ENCODE measurements at places on chromosomes 2 and 18. TPM values are rescaled to one million over a fixed set of nuclear protein-coding genes. Genes with fewer than 3 reads are reported as not detected.
A peak's percentile ranks its signal among the peaks of the same experiment; 100 is the strongest.

IL36A gene
- not detected for total RNA-seq

SGPP2 gene
- 2.6 TPM for total RNA-seq

SP140 gene
- total RNA-seq: 0.49 TPM

NAT8 gene
- total RNA-seq: not detected

DNA sequence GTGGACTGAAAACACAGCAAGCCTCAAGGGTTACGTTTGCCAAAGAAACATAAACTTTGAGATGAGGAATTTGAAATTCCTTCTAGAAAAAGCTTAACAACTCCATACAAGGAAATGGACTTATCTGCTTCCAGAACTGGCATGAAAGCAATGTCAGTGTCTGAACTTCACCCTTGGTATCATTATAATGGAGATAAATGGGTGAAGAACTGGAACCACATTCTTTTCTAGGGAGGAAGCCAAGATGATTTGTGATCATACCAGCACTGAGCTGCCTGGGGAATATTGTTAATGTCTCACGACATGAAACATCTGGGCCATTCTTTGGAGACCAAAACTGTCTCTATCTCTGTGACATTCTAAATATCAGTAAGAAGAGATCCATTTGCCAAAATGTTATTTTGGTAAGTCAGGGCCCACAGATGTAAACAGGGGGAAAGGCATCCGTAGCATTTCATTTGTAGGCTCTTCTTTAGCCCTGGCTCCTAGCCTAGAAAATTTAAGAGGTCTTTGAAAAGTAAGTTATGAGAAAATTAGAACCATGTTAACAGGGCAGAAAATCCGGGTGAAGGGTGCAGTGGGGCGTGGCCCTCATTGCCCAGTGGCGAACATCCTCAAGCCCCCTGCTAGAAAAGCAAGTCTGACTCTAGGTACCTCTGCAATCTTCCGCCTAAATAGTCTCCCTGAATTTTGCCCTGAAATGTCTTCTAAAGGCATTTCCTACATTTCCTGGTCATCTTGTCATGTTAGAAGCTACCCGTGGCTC is 295.3 kb upstream of the EPAS1 start:
- H3K4me3 ChIP-seq: no peak overlapping the region
- DNase-seq: no peak
- peaks cover 2% of the 10 kb centered on the region for H3K4me1 ChIP-seq

DNA sequence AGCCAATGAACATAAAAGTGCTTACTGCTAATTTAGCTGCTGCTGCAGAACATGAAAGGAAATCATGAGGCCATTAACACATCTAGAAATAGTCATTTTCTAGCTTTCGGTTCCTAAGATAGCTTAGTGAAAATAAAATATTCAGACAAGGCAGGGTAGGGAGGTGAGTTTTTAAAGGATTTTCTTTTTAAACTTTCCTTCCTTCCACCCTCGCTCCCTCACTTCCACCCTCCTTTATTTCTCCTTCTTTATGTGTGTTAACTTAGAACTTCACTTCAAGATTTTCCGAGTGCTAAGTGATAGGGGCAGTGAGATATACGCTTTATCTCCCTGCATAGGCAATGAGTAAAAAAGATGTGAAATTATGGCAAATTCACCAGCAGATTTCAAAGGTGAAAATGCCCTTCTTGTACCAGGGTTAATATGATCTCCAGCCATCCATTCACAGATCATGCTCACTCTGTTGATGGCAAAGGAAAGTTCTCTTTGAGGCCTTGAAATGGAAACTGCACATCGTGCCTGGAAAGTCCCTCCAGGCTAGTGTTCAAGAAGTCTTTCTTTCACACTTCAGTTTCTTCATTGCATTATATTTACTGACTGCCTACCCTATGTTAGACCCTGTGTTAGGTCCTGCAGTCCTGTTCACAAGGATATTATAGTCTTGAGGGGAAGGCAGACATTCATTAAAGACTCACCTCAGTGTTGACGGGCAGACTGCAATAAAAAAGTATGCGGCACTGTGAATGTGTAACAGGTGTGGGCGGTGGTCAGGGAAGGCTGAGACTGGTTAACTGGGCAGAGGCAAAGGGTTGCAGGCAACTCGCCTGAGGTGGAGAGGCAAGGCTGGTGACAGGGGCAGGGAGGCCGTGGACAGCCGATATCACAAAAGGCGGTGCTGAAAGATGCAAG is 200.8 kb downstream of the PLCL1 start:
- no peak for DNase-seq
- no peak overlapping the region for H3K4me3 ChIP-seq
- no peaks in the 10 kb centered on the region for H3K4me1 ChIP-seq
- H3K36me3 ChIP-seq: no peaks in the 10 kb centered on the region
- no peaks in the 10 kb centered on the region for H3K27me3 ChIP-seq

- no peaks in the 10 kb centered on the region for H3K36me3 ChIP-seq
- no peak overlapping the region for H3K27ac ChIP-seq
- no peaks in the 10 kb centered on the region for H3K27me3 ChIP-seq
- DNase-seq: no peak
Measured at GRCh38 chr2:230893338-230893737, 28.6 kb downstream of the ITM2C start.

- no peak overlapping the region for H3K4me3 ChIP-seq
- H3K27me3 ChIP-seq: no peaks in the 10 kb centered on the region
- H3K36me3 ChIP-seq: no peaks in the 10 kb centered on the region
- DNase-seq: no peak
- H3K27ac ChIP-seq: no peak overlapping the region
Measured at GRCh38 chr18:13916559-13916958, 1.2 kb upstream of the MC2R start.

DNA sequence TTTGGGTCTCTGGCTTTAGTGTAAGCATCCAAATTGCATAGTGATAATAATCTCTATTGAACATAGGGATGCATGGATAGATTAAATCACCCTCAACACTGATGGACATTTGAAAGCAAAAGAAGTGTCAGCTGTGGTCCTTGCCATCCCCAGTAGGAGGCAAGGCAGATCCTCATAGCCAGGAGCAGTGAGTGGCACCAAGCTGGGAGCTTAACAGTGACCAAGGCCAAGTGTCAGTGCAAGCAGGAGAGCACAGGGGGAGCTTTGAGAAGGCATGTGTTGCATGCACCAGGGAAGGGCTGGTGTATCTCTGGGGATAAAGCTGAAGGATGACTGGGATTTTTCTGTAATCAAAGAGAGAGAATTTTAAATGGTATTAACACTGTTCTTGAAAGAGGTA is 14.7 kb downstream of the SLC14A1 start:
- H3K4me1 ChIP-seq: no peaks in the 10 kb centered on the region
- no peak for DNase-seq
- no peaks in the 10 kb centered on the region for H3K27me3 ChIP-seq
- no peak overlapping the region for H3K4me3 ChIP-seq

- H3K4me1 ChIP-seq: no peaks in the 10 kb centered on the region
- H3K27ac ChIP-seq: no peak overlapping the region
- no peak overlapping the region for H3K4me3 ChIP-seq
- H3K36me3 ChIP-seq: no peaks in the 10 kb centered on the region
- no peak for DNase-seq
Measured at GRCh38 chr18:46893360-46893759, 23.9 kb downstream of the PIAS2 start.

GRCh38 chr18:22557168-22557941 is 139.6 kb upstream of the CTAGE1 start:
- H3K4me3 ChIP-seq: no peak overlapping the region
- peaks cover 6% of the 10 kb centered on the region for H3K4me1 ChIP-seq
- no peak for DNase-seq
- H3K27ac ChIP-seq: peak overlapping the region; percentile 17

DNA sequence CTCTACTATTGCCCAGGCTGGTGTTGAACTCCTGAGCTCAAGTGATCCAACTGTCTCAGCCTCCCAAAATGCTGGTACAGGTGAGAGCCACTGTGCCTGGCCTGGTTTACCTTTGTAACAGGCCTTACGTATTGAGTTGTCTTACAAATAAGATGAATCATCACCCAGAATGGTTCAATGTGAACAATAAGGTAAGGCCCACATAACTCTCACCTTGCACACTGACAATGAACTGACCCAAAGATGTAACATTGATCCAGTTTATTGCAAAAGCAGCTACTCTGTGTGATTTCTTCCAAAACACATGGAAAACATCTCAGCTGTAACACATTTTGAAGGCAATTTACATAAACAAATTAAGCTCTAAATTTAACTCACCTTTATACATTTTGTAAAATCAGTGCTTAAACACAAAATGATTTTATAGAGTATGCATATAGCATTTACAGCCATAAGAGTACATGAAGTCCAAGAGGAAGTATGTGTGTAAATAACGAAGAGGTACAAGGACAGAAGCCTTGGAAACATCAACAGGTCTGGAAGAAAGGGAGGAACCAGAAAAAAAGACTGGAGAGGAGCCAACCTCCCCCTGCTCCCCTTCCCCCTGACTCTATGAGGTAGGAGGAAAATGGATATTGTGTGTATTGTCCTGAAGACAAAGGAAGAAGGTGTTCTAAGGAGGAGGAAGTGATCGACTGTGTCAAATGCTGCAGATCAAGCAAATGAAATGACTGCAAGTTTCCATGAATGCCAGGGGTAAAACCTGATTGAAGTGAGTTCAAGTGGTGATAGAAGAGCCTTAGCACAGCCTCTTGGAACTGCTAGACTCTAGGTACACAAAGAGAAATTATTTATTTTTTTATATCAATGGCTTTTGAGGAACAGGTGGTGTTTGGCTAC is 5.6 kb upstream of the WDFY1 start:
- H3K4me3 ChIP-seq: no peak overlapping the region
- no peaks in the 10 kb centered on the region for H3K36me3 ChIP-seq
- no peak overlapping the region for H3K27ac ChIP-seq

GRCh38 chr2:52703004-52703403 is 1064.6 kb upstream of the CHAC2 start:
- no peaks in the 10 kb centered on the region for H3K4me1 ChIP-seq
- no peaks in the 10 kb centered on the region for H3K27me3 ChIP-seq
- H3K4me3 ChIP-seq: no peak overlapping the region
- H3K27ac ChIP-seq: no peak overlapping the region

GRCh38 chr18:55300936-55301531 is 287.0 kb downstream of the TCF4 start:
- DNase-seq: no peak
- H3K4me1 ChIP-seq: no peaks in the 10 kb centered on the region
- H3K27ac ChIP-seq: no peak overlapping the region

GRCh38 chr2:210440206-210440605 is 36.4 kb downstream of the LANCL1 start:
- no peak for DNase-seq
- H3K4me1 ChIP-seq: peaks cover 7% of the 10 kb centered on the region
- no peak overlapping the region for H3K27ac ChIP-seq
- peaks cover 16% of the 10 kb centered on the region for H3K36me3 ChIP-seq
- no peaks in the 10 kb centered on the region for H3K27me3 ChIP-seq
- H3K4me3 ChIP-seq: no peak overlapping the region

DNA sequence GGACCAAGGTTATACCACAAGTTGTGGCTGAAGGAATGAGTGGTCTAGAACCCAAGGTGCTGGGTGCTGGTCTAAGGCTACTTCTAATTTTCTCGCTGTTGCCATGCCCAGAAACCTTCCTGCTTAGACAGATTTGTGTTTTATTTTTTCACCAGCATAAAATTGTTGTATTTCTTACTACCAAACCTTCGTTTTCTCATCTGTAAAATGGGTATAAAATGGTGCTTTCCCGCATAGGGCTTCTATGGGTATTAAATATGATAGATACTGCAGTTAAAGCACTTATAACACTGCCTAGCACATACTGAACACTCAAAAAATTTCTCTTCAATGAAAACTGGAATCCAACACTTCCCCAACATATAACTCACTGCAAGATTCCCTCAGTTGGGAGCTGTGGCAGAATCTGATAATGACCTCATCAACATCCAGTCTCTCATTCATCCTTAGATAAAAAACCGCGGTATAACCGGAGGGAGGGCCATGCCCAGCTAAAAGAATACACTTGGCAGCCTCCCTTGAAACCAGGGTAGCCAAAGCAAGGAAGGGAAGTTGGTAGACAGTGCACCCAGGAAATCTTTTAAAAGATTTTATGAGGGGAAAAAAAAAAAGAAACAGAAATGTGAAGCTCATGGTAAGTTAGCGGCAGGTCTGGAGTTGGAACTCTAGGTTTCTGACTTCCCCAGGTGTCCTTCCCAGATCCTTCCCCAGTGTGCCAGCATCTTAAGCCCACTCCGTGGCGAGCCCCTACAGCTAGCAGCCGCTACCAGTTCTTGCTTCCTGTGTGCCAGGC is 1.2 kb downstream of the NEMP2 start:
- peak overlapping the region; percentile 86 for H3K4me3 ChIP-seq
- no peaks in the 10 kb centered on the region for H3K36me3 ChIP-seq

- DNase-seq: no peak
- H3K27ac ChIP-seq: no peak overlapping the region
- no peaks in the 10 kb centered on the region for H3K36me3 ChIP-seq
- H3K4me1 ChIP-seq: peaks cover 14% of the 10 kb centered on the region
Measured at GRCh38 chr2:8627019-8627691, 54.7 kb upstream of the ID2 start.

DNA sequence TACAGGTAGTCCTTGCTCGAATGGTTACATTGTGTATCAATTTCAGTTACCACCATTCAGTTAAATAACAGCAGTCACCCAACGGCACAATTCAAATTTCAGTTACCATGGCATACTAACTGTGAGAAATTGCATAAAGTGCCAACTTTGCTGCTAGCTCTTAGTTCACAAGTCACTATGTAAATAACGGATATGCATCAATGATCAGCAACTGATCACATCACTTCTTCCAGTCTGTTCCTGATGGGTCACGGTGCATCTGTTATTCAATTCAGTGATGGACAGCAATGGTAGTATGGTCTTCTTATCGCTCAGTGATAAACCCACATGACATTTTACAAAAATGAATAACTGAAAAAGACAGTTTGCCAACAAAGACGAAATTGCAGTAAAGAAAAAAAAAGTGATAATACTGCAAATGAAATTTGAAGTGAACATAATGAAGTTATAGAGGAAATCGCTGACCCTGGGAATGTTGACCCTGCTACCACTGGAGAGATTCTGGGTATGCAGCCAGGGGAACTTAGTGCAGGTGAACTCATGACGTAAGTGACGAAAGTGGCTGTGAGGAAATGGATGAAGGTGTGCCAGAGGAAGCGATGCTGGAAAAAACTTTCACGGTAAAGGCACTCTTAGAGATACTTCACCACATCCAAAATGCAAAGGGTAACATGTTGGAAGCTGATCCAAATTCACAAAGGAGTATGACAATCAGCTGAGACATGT is 25.9 kb upstream of the RAPGEF4 start:
- H3K27me3 ChIP-seq: no peaks in the 10 kb centered on the region
- DNase-seq: no peak
- no peak overlapping the region for H3K4me3 ChIP-seq
- H3K4me1 ChIP-seq: no peaks in the 10 kb centered on the region
- H3K27ac ChIP-seq: no peak overlapping the region

DNA sequence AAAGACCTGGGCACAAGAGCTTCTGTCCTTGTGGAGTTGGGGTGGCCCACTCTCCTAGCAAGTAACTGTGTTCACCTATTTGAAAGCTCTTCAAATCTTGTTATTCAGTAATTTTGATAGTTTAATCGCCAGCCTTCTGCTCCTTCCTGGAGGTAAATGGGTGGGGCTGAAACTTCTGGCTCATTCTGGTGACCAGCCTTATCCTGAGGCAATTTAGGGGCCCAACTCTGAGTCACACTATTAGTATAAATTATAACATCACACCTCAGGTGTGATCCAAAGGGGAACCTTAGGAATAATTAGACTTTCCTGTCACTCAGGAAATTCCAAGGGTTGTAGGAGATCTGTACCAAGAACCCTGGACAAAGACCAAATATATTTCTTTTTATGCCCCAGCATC is 255.8 kb upstream of the RGPD4 start:
- H3K36me3 ChIP-seq: no peaks in the 10 kb centered on the region
- no peaks in the 10 kb centered on the region for H3K4me1 ChIP-seq
- no peak overlapping the region for H3K4me3 ChIP-seq
- H3K27ac ChIP-seq: no peak overlapping the region
- DNase-seq: no peak
- no peaks in the 10 kb centered on the region for H3K27me3 ChIP-seq
